Smooth muscle cell of bladder (primary cell): ENCODE measurements at places on chromosomes 7 and 10. TPM values are rescaled to one million over a fixed set of nuclear protein-coding genes. Genes with fewer than 3 reads are reported as not detected.

PILRA gene
- 0.18 and 0.28 TPM in 2 replicates for total RNA-seq

C10orf105 gene
- total RNA-seq = under 0.01 TPM in 2 replicates

MYOF gene
- total RNA-seq = 119 and 218 TPM in 2 replicates

SMKR1 gene
- 0.09 and 0.43 TPM in 2 replicates for total RNA-seq

MMP21 gene
- total RNA-seq = under 0.01 and 0.09 TPM in 2 replicates

ZNF488 gene
- total RNA-seq = not detected in 2 replicates

CALCR gene
- not detected in 2 replicates for total RNA-seq

LZTS2 gene
- total RNA-seq = 43.4 and 87.9 TPM in 2 replicates

TBX20 gene
- total RNA-seq = 4.5 and 4.6 TPM in 2 replicates

ITGA8 gene
- total RNA-seq = 1.3 and 8.5 TPM in 2 replicates

CLDN3 gene
- not detected in 2 replicates for total RNA-seq

UCN3 gene
- total RNA-seq = not detected in 2 replicates

AHR gene
- 89.6 and 97.4 TPM in 2 replicates for total RNA-seq

CADPS2 gene
- 16.4 and 32.4 TPM in 2 replicates for total RNA-seq

TBRG4 gene
- 47.5 and 60.5 TPM in 2 replicates for total RNA-seq

CCDC172 gene
- not detected in 2 replicates for total RNA-seq

CNOT4 gene
- 8.4 and 9.4 TPM in 2 replicates for total RNA-seq

SPOCK2 gene
- total RNA-seq = 0.37 and 0.43 TPM in 2 replicates

LRIT2 gene
- total RNA-seq = not detected in 2 replicates

ANKRD1 gene
- total RNA-seq = 0.14 and 0.18 TPM in 2 replicates

OR2A42 gene
- total RNA-seq = under 0.01 TPM in 1 of 2 replicates, not detected in the other

HOXA4 gene
- 0.14 and 0.28 TPM in 2 replicates for total RNA-seq

SAMD8 gene
- 44.5 and 48.2 TPM in 2 replicates for total RNA-seq

ADARB2 gene
- total RNA-seq = not detected in 2 replicates

PCDH15 gene
- total RNA-seq = under 0.01 and 0.09 TPM in 2 replicates

C10orf67 gene
- 0.14 TPM in 1 of 2 replicates, not detected in the other for total RNA-seq

PTPRN2 gene
- total RNA-seq = 0.71 and 0.74 TPM in 2 replicates
